Fibroblast of skin of left quadriceps (primary cell): ENCODE measurements at places on chromosomes 2 and 18.
A peak's percentile ranks its signal among the peaks of the same experiment; 100 is the strongest.

DNA sequence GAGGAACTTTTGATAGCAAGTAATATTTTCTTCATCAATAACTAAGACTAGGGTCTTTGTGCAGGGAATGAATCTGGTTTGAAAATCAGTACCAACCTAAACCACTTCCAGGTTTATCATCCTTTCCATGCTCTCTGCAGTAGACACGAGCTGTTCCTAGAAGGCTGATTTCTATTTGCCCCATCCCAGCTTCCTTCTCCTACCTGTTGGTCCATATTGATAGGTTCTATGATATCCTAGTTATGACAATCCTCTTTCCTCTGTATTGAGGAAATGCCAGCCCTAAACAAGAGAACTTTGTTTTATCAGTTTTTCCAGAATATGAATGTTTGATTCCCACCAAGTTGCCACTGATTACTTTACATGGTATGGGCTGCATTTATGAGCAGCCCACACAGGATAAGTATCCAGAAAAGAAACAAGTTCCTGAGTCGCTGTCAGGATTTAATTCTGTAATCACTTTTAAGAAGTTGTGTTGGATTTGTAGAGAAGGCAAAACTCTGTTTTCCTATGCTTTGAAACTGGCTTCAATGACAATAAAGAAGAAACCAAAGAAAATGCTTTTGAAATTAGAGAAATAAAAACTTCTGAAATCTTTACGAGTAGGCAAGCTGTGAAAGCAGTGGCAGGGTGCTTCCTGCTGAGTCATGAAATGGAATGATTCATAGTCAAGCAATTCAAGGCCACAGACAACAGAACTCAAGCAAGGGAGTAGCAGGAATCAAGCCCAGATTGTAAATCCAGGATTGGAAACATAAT lies 37.3 kb upstream of the TANK start:
- peak; percentile 92 for DNase-seq

- DNase-seq, result no peak
These were observed 56.7 kb upstream of the MSTN start for GRCh38 chr2:190119257-190119656.

GRCh38 chr2:143582046-143582747 lies 453.0 kb downstream of the ARHGAP15 start:
- DNase-seq, result peak; percentile 16

DNA sequence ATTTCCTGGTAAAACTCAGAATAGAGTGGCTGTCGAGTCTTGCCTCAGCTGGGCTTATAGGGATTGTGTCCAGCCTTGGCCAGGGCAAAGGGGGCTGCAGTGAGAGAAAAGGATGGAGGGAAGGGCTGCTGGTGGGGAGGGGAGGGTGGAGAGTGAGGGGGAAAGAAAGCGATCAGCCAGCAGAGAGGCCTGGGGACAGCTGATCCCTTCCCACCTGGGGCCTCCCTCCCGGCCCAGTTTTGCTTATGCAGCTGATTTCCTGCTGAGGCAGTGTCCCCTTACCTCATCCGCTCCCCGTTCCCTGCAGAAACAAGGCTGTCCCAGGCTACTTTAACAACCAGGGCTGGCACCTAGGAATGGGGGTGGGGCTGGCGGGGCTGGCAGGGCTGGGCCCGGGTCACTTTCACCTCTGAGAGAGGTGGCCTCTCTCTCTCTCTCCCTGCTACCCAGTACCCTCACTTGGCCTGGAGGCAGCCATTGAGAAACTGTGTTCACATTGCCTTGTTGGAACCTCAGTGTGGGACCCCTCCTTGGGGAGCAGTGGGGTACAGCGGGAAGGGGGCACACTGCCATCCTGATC lies 12.2 kb upstream of the GMPPA start:
- no peak for DNase-seq
